Thymus (tissue), 14 donors: ENCODE measurements at places on chromosomes 7 and 10. TPM values are rescaled to one million over a fixed set of nuclear protein-coding genes. Genes with fewer than 3 reads are reported as not detected.
A peak's percentile ranks its signal among the peaks of the same experiment; 100 is the strongest.

DNA sequence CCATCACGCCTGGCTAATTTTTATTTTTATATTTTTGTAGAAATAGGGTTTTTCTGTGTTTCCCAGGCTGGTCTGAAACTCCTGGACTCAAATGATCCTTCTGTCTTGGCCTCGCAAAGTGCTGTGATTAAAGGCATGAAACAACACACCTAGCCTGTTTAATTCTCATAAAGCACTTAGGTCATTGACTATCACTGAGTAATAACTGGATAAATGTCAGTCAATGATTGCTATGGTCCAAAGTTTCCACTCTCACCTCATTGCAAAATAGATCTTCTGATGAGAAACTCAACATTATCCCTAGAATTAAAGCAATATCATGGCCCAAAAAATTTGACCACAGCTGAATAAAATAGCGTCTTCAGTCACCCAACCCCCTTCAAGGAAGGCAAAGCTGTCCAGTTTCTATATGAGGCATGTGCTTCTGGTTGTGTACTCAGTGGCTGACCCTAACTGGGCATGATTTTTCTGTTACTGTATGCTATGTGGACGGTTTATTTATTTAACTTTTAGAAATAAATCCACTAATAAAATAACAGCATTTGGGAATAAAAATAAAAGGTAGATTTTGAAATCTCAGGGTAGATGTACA, 86.5 kb upstream of the LRRN3 start:
- DNase-seq: no peak
- H3K4me3 ChIP-seq: no peak overlapping the region
- H3K36me3 ChIP-seq: no peaks in the 10 kb centered on the region
- H3K27me3 ChIP-seq: no peaks in the 10 kb centered on the region
- H3K4me1 ChIP-seq: no peaks in the 10 kb centered on the region

Gene BAMBI
- polyA plus RNA-seq: 0.80 TPM

GRCh38 chr10:126536148-126536547, 134.3 kb downstream of the C10orf90 start:
- no peak overlapping the region for H3K27ac ChIP-seq
- no peaks in the 10 kb centered on the region for H3K36me3 ChIP-seq
- DNase-seq: no peak
- no peak overlapping the region for H3K4me3 ChIP-seq

Gene PPP2R2D
- polyA plus RNA-seq: 29.3 TPM

DNA sequence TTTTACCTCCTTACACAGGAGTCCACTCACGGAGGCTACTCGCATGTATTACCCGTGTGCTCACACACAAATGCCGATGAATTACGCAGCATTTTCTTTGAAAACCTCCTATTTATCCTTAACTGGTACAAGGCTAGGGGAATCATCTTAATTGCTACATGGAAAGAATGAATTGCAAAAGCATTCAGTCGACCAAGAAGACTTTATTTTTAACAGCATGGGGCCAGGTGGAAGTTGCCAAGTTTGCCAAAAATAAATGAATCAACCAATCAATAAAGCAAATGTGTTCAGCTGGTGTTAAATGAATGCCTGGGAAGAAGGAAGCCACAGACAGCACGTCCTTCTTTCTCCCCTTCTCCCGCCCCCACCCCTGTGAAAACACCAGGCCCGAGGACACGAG, 55.8 kb downstream of the CTBP2 start:
- H3K27me3 ChIP-seq: no peaks in the 10 kb centered on the region
- H3K4me1 ChIP-seq: no peaks in the 10 kb centered on the region
- H3K27ac ChIP-seq: no peak overlapping the region
- DNase-seq: no peak
- no peaks in the 10 kb centered on the region for H3K36me3 ChIP-seq
- no peak overlapping the region for H3K4me3 ChIP-seq

Gene RGR
- 0.18 TPM for polyA plus RNA-seq

DNA sequence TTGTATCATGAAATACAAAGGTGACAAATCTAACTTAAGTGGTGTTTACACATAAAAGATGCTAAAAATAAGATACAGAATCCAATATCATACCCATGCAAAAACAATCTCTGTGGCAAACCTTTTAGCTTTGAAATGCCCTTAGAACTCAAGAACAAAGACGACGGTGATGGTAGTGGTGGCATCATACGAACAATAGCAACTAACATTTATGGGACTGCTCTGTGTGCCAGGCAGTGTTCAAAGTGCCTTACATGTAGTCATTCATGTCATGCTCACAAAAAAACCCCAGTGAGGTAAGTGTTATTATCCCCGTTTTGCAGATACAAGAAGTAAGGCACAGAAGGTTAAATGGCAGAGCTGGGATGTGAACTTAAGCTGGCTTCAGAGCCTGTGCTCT, 563.9 kb downstream of the PARD3 start:
- no peak overlapping the region for H3K27ac ChIP-seq
- H3K4me1 ChIP-seq: peaks cover 29% of the 10 kb centered on the region
- no peaks in the 10 kb centered on the region for H3K27me3 ChIP-seq
- no peaks in the 10 kb centered on the region for H3K36me3 ChIP-seq

- H3K36me3 ChIP-seq: no peaks in the 10 kb centered on the region
- H3K4me1 ChIP-seq: peaks cover 35% of the 10 kb centered on the region
- no peak overlapping the region for H3K4me3 ChIP-seq
- H3K27ac ChIP-seq: peak overlapping the region; percentile 47
Measured at GRCh38 chr7:101744588-101744987, 72.8 kb upstream of the CUX1 start.

DNA sequence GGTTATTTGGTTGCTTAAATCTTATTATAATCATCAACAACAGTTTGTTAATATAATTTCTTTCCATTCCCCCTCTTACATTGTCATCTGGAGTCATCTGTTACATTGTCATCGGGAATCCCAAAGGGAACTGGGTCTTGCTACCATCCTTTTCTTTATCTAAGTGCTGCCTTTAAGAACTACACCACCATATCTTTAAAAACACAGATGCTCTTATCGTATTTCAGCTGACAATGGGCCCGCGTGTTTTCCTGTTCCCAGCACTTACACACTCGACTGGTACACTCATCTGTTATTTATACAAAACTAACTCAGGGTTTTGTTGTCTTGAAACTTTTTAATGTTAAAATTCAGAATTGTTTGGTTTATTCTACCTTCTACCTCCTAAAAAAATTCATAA, 256.2 kb upstream of the MGMT start:
- no peaks in the 10 kb centered on the region for H3K4me1 ChIP-seq
- no peaks in the 10 kb centered on the region for H3K27me3 ChIP-seq
- DNase-seq: no peak
- no peaks in the 10 kb centered on the region for H3K36me3 ChIP-seq
- no peak overlapping the region for H3K27ac ChIP-seq
- no peak overlapping the region for H3K4me3 ChIP-seq

Gene LRRTM3
- polyA plus RNA-seq: 0.02 TPM

DNA sequence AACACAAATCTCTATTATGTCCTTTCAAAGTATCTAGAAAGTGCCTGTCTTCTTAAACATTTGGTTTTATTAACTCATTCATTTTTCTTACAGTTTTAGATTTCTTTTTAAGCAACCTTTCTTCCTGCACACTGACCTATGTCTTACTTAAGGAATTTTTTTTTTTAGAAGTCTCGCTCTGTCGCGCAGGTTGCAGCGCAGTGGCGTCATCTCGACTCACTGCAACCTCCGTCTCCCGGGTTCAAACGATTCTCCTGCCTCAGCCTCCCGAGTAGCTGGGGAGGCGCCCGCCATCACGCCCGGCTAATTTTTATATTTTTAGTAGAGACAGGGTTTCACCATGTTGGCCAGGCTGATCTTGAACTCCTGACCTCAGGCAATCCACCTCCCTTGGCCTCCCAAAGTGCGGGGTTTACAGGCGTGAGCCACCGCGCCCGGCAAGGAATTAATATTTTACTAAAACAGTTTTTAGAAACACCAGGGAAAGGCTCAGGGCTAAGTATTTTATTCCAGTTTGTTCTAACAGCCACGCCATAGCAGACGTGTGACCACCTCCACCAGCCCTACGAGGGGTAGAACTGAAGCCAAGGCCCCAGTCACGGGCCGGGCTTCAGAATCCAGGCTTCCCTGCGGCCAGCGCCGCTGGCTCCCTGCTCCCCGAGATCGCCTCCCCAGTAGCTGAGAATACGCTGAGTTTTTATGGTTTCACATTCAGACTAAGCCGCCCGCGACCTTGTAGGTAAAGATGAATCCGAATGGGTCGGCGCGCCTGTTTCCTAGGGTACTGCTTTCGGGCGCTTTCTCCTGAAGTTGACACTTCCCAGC, 941 bp upstream of the LUC7L2 start:
- H3K36me3 ChIP-seq: peaks cover 3% of the 10 kb centered on the region
- H3K4me3 ChIP-seq: peak overlapping the region; percentile 83
- H3K27ac ChIP-seq: peak overlapping the region; percentile 100
- no peaks in the 10 kb centered on the region for H3K27me3 ChIP-seq
- H3K4me1 ChIP-seq: peaks cover 13% of the 10 kb centered on the region

DNA sequence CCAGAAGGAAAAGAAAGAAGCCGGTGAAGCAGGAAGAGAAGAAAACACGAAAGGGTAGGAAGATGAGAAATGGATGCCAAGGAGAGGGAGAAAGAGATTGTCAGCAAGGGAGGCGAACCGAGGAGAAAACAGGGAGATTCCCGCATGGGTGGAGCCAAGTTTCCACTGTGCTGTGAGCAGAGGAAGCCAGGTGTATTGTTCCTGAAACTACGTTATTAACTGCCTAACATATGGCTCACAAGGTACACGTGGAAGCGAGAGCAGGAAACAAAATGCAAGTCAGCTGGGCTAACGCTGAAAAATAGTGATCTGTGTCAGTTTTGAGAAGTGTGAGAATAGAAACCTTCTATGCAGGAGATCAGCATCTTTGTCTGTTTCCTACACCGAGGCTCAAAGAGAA, 20.4 kb upstream of the HIPK2 start:
- H3K36me3 ChIP-seq: no peaks in the 10 kb centered on the region
- no peaks in the 10 kb centered on the region for H3K4me1 ChIP-seq
- H3K27me3 ChIP-seq: no peaks in the 10 kb centered on the region
- no peak for DNase-seq

Gene HOXA10
- polyA plus RNA-seq: 3.5 TPM

Gene GDF10
- 0.39 TPM for polyA plus RNA-seq

GRCh38 chr10:71623098-71623985, 96.2 kb downstream of the C10orf105 start:
- no peaks in the 10 kb centered on the region for H3K36me3 ChIP-seq
- no peak overlapping the region for H3K4me3 ChIP-seq
- H3K27me3 ChIP-seq: no peaks in the 10 kb centered on the region
- DNase-seq: no peak
- no peaks in the 10 kb centered on the region for H3K4me1 ChIP-seq

Gene ZNF438
- 10.2 TPM for polyA plus RNA-seq

DNA sequence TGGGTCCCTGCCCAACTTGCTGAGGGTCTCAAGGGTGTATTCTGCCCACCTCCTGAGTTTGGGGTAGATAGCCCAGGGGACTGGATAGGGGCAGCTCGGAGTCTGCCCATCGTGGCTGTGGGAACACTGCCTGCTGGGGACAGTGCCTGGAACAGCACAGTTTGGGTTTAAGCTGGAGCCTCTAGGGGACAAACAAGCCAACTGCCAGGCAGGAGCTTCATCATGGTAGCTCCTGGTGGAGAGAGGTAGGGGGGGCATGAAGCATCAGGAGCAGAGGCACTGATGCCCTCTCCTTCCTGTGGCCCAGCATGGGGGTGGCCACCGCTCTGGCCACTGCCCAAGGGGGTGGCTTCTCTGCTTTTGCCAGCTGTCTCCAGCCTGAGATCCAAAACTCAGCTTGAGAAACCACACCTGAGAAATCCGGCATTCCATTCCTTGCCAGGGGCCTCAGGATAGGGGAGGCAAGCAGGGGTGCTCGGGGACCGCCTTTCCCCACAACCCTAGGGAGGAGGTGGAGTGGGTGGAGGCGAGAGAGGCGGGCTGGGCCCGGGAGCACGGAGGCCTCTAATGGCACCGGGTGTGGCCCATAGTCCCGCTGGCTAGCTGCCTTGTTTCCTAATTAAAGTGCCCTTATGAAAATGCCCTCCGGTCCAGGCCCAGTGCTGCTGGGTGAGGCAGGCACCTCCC, 47.6 kb downstream of the UNC5B start:
- H3K4me1 ChIP-seq: peaks cover 6% of the 10 kb centered on the region
- no peaks in the 10 kb centered on the region for H3K36me3 ChIP-seq
- H3K27me3 ChIP-seq: no peaks in the 10 kb centered on the region
- no peak for DNase-seq
- no peak overlapping the region for H3K27ac ChIP-seq
- H3K4me3 ChIP-seq: no peak overlapping the region

- no peak for DNase-seq
- no peaks in the 10 kb centered on the region for H3K27me3 ChIP-seq
- no peak overlapping the region for H3K27ac ChIP-seq
- H3K4me1 ChIP-seq: no peaks in the 10 kb centered on the region
Measured at GRCh38 chr10:123808906-123809305, 82.7 kb downstream of the CPXM2 start.

DNA sequence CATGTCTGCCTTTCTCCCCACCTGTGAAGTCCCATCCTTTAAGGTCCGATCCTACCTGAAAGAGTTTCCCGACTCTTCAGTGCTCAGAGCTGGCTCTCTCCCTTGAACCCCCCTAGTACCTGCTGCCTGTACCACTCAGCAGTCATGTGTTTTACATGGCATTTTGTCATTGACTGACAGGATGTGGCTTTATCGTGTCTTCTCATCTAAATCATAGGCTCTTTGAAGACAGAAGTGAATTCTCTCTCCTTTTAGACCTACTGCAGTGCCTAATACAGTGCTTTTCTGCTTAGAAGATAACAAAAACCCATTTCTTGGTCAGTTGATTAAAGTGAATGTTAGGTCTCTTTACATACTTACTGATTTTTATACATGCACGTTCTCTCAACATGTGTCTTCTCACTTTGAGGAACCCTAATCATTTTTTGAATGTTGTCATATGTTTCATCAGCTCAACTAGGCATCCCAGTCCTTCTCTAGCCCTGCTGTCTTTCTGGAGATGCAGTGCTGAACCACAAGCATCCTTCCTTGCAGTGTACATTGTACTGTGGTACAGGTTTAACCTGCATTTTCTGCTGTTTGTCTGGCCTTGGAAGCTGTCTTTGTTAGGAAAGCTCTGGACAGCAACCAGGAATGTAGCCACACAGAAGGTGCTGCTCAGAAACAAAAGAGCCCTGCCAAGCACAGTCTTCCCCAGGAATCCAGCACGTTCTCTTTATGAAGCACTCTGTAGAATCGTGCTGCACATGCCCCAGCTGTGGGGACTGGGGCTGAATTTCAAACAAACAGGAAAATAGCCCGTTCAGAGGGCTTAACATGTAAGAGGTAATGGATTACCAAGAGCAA, 28.1 kb upstream of the LRRC4 start:
- H3K4me1 ChIP-seq: peaks cover 18% of the 10 kb centered on the region
- peaks cover 5% of the 10 kb centered on the region for H3K36me3 ChIP-seq
- H3K27me3 ChIP-seq: no peaks in the 10 kb centered on the region
- no peak overlapping the region for H3K4me3 ChIP-seq
- peak; percentile 89 for DNase-seq

- H3K27ac ChIP-seq: no peak overlapping the region
- no peak for DNase-seq
- H3K4me1 ChIP-seq: no peaks in the 10 kb centered on the region
- no peak overlapping the region for H3K4me3 ChIP-seq
- no peaks in the 10 kb centered on the region for H3K36me3 ChIP-seq
Measured at GRCh38 chr7:85602196-85602595, 415.3 kb upstream of the SEMA3D start.
